ENCODE measurements at places on chromosomes 1 and 21.

DNA sequence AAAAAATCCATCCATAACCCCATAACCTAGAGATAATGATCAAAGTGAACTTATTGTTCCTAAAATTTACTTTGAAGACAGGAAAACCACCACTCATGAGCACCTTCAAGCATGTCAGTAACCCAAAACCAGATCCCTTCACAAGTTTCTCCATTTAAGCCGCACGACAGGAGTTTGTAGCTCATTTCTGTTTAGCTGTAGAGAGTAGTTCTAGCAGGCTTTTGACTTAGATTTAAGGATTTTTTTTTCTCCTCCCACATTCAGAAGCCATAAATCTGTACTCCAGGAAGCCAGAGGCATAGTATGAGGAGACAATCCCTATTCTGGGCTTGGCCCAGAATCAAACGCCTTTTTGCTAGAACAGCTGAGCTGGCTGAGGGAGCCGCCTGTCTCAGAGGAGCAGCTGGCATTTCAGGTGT, 25.6 kb downstream of the TOMM20 start:
- DNase-seq = no peak

GRCh38 chr1:66436378-66437135, 97.4 kb upstream of the SGIP1 start:
- DNase-seq = no peak

GRCh38 chr1:239389703-239390102, 3.3 kb downstream of the CHRM3 start:
- DNase-seq = no peak

GRCh38 chr1:157405662-157406061, 146.7 kb downstream of the FCRL5 start:
- no peak for DNase-seq

DNA sequence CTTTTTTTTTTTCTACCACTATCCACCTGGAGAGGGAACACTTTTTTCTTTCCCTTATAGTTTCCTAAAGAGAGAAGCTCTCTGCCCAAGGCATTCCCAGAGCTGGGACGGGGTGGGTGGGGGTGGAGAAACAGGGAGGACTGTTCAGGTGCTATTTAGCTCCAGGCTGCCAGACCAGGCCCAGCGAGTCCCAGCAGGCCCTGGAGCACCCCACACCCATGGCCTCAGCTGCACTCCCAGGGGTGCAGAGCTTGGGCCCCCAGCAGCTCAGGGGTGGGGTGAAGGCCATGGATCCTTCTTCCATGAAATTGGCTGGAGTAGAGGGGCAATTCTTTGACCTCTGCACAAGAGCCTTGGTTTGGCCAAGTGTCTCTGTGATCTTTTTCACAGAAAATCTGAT, 4.1 kb downstream of the ETV3L start:
- no peak for DNase-seq

DNA sequence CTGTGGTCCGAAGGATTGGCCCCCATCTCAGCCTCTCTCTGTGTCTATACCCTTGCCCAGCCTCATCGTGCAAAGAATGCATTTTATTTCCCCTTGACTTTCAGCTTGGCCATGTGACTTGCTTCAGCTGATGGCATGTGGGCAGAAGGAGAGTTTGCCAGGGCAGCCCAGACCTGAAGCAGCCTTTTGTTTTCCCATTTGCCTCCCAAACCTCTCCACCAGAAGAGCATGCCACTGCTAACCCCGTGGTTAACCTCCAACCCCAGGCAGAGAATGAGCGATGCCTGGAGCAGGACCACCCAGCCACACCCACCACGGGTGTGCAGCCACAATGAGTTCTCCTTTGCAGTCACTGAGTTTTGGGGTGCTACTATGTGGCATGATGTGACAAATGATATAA, 136.4 kb downstream of the SETD4 start:
- no peak for DNase-seq

DNA sequence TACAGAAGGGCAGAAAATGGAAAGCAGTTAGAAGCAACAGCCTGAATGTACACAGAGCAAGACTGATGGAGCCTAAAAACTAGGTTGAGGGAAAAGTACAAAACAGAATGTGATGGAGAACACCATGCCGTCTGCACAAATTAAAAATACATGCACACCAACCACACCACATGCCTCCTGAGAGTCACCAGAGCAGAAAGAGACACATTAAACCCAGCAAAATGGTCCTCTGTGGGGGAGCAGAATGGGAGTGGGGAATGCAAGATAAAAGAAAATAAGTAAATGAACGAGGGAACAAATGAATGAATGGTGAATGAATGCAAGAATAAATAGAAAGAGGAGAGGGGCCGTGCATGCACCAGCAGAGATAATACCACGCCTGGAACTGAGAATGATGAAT, 24.1 kb downstream of the PADI2 start:
- no peak for DNase-seq

Measured in Ammon's horn (tissue), 1 donor.